ENCODE measurements at places on chromosomes 6 and 20. TPM values are rescaled to one million over a fixed set of nuclear protein-coding genes. Genes with fewer than 3 reads are reported as not detected.
A peak's percentile ranks its signal among the peaks of the same experiment; 100 is the strongest.

Gene OPRL1
- total RNA-seq, result 1.6 TPM

Gene SLC17A1
- total RNA-seq, result not detected

Gene ACTL10
- 4.1 TPM for total RNA-seq

Gene PPP1R14C
- total RNA-seq, result not detected

Gene BMP5
- not detected for total RNA-seq

- peak; percentile 58 for DNase-seq
These were observed 1.2 kb downstream of the TGIF2 start for GRCh38 chr20:36574366-36575135.

DNA sequence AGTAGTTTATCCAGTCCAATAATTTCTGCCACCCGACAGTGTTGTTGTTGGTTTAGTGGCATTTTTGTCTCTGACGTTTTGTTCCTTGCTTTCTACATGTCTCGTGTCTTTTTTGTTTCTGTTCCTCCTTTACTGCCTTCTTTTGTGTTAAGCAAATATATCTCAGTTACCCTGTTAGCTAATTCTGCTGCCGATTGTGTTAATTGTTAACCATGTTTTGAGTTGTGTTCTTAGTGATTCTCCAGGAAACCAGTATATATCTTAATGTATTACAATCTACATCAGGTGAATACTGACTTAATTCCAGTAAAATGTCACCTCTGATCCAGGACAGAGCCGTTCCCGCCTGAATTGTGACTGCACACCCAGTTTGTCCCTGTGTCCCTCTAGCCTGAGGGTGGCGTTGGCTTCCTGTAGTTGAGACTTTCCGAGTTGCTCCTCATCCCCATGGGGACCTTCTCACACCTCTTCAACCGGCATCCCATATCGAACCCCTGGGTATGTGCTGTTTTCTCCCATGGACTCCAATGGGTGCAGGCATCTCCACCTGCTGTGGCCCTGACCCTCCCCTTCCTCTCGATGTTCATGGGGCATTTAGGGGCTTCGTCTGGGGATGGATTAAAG lies 35.8 kb upstream of the BHLHE23 start:
- no peak for DNase-seq

GRCh38 chr20:3406481-3407039 lies 909 bp downstream of the DNAAF9 start:
- no peak for DNase-seq

DNA sequence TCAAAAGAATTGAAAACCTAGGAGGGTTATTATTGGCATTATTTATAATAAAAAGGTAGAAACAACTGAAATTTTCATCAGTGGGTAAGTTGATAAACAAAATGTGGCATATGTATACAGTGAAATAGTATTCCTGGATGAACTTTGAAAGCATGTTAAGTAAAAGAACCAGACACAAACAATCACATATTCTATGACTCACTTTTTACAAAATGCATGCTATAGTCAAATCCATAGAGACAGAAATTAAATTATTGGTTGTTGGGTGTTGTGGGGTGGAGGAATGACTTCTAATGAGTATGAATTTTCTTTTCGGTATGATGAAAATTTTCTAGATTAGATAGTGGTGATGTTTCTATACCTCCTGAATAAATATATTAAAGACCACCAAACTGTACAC lies 94.6 kb downstream of the LRRC1 start:
- DNase-seq, result no peak

GRCh38 chr6:132736239-132736638 lies 21.5 kb downstream of the VNN2 start:
- DNase-seq, result no peak

GRCh38 chr6:27139756-27140579 lies 107.5 kb upstream of the PRSS16 start:
- peak; percentile 36 for DNase-seq

All from activated CD4-positive, alpha-beta T cell treated with anti-CD3 and anti-CD28 coated beads, Interleukin-2, amount 10 ng/mL, durations not matched to agents 7 days and 5 days (primary cell).